RWPE2 (cell line): ENCODE measurements at places on chromosomes 7 and 10.

DNA sequence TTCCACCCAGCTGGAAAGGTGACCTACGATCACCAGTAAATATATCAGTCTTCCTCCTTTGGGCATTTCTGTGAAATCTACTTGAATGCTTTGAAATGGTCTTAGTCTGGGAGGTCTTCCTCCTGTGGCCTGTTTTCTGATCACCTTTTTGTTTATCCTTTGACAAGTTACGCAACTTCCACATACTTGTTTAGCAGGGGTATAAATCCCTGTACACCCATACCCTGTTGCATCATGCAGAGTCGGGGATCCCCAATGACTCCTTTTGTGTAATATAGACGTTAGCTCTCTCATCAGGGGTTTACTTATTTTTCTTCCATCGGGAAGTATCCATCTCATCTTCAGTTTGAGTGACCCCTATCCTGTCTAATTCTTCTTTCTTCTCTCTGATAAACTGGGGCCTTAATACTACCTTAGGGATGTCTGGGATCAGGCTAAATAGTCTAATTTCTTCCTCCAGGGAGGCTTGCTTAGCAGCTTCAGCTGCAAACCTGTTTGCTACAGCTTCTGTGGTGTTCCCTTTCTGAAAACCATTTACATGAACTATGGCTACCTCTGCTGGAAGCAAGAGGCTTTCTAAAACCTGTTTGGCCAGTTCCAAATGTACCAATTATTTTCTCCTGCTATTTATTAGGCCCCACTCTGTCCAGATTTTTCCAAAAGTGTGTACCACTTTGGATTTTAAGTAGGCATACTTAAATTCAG lies 25.8 kb downstream of the MAPK8 start:
- no peak for DNase-seq
- H3K4me3 ChIP-seq = no peak overlapping the region
- H3K27me3 ChIP-seq = no peaks in the 10 kb centered on the region
- H3K27ac ChIP-seq = no peak overlapping the region
- peaks cover 5% of the 10 kb centered on the region; the same call in 1 of the 2 replicates for H3K36me3 ChIP-seq
- H3K4me1 ChIP-seq = peaks cover 11% of the 10 kb centered on the region

DNA sequence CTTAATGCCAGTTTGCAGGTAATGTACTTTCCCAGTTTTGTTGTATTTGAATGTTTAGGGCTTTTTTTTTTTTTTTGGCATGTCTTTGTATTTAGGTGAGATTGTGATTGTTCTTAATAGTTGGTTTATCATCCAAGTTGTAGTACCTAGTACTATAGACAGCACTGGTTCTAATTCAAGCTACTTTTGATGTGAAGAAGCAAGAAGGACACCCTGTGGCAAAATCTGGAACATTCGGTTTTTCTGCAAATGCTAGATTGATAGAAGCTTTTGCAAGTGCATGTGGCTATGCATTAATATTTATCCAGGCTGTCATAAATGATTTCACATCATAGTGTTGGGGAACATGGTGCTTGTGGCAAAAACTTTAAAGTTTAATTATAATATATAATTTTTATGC lies 248.9 kb downstream of the FOXP2 start:
- no peaks in the 10 kb centered on the region for H3K36me3 ChIP-seq
- DNase-seq = no peak
- H3K4me3 ChIP-seq = no peak overlapping the region
- H3K27ac ChIP-seq = no peak overlapping the region

DNA sequence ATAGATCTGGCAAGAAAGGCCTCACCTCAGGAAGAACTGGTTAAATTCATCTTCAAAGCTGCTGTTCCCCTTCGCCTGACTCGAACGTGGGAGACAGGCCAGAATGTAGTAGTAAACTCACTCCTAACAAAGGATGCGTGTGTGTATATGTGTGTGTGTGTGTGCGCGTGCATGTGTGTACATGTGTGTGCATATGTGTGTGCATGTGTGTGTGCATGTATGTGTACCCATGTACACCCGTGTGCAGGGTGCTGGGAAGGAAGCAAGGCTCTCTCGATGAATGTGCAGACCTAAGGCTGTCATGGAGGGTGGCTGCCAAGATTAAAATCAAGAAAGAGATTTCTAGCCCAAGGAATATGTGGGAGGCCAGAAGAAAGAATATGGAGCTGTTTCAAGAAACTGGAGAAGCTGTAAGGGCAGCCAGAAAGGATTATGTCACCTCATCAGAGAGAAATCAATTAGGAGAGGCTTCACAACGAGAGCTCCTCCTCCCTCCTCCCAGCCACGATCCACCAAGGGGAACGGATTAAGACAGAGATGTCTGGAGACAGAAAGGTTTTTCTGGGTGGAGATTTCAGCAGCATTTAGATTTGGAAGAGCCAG lies 34.0 kb upstream of the LBX1 start:
- H3K4me3 ChIP-seq = no peak overlapping the region
- no peaks in the 10 kb centered on the region for H3K36me3 ChIP-seq

DNA sequence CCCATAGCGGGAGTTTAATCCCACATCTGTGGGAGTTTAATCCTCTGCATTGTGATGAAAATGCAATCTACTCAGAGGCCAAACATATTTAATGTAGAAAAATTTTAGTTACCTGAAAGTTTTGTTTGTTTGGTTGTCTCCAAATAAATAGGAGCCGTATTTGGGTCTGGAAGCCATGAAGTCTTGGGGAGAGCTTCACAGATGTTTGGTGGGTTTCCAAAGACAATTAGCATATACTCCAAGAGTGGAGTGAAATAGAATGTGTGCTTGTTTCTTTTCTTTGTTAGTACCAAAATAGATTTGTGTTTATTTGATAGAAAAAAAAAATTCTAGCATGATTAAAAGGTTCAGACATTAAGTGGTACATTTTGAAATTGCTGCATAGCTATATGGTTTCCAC lies 50.9 kb downstream of the ANK3 start:
- DNase-seq = no peak
- H3K27me3 ChIP-seq = no peaks in the 10 kb centered on the region
- H3K4me1 ChIP-seq = no peaks in the 10 kb centered on the region
- no peaks in the 10 kb centered on the region for H3K36me3 ChIP-seq

DNA sequence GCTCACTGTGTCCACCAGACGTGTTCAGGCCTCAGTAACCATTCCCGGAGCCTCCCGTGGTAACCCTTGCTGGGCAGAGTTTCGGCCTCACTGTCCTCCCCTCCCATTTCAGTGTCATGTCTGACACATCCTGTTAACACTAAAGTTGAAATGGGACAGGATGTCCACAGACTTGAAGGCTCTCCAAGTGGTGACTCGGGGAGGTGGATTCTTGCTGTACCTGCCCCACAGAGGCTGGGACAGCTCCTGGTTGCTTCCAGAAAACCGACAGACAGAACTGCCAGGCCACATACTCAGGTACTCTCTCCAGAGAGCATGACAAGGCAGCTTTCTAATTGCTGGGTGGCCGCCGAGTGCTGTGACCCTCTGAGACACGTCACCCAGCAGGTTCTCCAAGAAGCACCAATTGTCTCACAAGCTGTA lies 17.9 kb upstream of the CYTH3 start:
- DNase-seq = no peak
- no peaks in the 10 kb centered on the region for H3K27me3 ChIP-seq
- peaks cover 7% of the 10 kb centered on the region for H3K4me1 ChIP-seq

DNA sequence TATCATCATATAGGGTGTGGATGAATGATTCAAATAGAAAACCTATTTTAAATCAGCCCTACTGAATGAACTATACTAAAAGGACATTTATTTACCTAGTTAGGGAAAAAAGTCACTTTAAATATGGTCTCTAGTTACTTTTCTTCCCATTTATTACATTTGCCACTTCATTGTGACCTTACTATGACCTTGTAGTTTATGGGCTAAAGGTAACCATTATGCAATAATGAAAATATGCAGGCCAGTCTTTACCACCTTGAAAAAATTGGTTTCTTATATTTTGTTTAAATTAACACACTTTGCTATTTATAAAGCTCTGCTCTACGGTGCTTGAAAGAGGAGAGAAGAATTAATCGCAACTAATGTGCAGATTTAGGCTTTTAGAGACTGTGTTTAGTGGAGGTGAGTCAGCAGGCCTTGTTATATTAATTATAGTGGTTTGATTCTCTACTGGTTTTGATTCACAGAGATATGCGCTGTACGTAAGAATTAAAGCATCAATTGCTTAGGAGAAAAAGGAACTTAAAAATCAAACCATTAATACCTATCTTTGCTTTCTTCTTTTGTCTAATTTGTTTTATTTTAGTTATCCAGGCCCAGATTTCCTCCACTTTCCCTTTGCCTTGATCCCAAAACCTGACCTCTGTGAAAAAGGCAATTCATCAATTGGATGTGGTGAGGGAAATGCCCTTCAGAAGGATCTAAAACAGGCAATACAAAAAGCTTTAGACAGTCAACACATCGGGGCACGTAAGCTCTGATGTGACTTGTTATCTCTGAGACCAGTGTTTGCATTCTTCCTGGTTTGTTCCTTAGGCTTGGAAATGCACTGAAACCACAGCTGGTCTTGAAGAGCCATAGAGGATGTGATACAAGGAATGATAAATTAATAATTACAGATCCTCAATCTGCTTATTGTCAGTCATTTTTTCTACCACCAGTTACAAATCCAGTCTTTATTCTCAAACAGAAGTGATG lies 141.2 kb upstream of the HDAC9 start:
- no peak for DNase-seq
- no peaks in the 10 kb centered on the region for H3K4me1 ChIP-seq
- no peak overlapping the region for H3K27ac ChIP-seq
- no peaks in the 10 kb centered on the region for H3K27me3 ChIP-seq
- H3K4me3 ChIP-seq = no peak overlapping the region
- H3K36me3 ChIP-seq = no peaks in the 10 kb centered on the region

DNA sequence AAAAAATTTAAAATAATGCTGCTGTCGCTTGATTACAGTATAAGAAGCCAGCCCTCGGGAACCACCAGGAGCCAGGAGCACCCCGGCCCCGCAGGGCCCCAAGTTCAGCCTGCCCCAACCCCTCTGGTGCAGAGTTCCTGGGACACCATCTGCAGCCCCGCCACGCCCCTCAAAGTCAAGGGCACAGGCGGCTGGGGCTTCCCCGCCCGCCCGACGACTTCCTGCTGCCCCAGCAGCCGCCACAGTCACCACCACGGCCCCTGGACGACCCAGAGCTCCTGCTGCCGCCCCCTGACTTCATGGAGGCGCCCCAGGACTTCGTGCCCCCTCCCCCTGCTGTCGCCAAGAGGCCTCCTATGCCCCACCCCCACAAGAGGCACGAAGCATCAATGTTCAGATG lies 103.6 kb upstream of the PDSS1 start:
- H3K4me1 ChIP-seq = no peaks in the 10 kb centered on the region
- no peaks in the 10 kb centered on the region for H3K36me3 ChIP-seq
- no peak overlapping the region for H3K27ac ChIP-seq
- no peak for DNase-seq

DNA sequence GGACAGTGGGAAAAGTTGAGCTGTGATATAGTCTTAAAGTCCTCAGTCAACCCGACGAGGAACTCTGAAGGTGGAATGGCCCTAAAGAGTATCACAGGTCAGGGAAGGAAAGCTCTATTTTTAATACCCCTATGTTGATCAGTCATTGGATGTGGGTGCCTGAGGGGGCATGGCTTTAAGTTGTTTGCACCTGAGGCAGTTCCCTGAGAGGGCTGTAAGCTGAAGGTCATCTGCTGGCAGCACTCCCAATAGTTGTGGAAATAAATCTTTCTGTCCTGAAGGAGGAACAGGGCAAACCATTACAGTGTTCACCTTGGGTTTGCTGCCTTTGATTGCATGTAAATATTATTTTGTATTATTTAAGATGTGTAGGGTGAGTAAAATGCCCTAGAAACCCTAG lies 17.8 kb upstream of the C1GALT1 start:
- H3K4me1 ChIP-seq = no peaks in the 10 kb centered on the region
- no peaks in the 10 kb centered on the region for H3K36me3 ChIP-seq
- no peak overlapping the region for H3K4me3 ChIP-seq

DNA sequence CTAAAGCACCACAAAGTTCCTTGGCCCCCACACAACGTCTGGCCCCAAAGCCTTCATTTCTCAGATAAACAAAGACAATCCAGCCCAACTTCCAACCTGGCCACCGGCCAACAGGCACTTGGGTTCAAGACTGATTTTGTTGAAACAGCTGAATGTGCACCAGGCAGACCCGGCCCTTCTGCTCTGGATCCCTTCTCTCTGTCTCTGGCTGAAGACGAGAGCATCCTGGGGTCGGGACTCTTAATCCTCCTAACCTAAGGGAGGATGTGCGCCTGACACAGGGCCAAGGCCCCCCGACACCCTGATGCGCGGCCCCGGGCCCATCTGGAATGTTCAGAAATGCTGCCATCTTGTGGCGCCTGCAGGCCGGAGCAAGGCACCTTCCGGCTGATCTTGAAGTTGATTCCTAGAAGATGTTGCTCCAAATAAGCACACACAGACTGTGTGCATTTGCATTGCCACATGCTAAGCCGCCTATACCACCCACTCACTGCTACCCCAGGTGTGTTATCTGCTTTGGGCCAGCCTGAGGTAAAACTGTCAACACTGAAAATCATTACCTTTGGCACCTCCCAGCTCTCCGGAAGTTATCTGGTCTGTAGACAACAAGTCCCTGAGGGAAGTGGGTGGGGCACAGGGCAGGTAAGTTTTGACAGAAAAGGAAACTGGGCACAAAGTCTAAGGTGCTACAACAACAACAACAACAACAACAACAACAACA lies 98.4 kb upstream of the HABP2 start:
- H3K27ac ChIP-seq = no peak overlapping the region
- H3K27me3 ChIP-seq = peaks cover 8% of the 10 kb centered on the region
- no peak overlapping the region for H3K4me3 ChIP-seq
- no peaks in the 10 kb centered on the region for H3K4me1 ChIP-seq
- no peaks in the 10 kb centered on the region for H3K36me3 ChIP-seq
- no peak for DNase-seq

DNA sequence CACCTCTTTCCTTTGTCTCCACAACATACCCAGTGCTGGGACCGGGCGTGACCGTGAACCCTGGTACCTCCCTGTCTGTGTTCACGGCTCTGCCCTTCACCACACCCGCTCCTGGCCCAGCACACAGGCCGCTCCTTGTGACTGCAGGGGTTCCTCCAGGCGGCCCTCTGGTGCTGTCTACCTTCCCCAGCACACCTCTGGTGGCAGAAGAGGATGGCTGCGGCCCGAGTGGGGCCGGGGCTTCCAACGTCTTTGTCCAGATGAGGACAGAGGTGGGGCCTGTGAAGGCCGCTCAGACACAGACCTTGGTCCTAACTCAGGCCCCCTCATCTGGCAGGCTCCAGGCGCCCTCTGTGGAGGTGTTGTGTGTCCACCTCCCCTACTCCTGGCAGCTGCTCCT lies 55.4 kb upstream of the SGMS1 start:
- H3K4me1 ChIP-seq = no peaks in the 10 kb centered on the region
- no peak for DNase-seq
- H3K4me3 ChIP-seq = no peak overlapping the region
- no peaks in the 10 kb centered on the region for H3K27me3 ChIP-seq

DNA sequence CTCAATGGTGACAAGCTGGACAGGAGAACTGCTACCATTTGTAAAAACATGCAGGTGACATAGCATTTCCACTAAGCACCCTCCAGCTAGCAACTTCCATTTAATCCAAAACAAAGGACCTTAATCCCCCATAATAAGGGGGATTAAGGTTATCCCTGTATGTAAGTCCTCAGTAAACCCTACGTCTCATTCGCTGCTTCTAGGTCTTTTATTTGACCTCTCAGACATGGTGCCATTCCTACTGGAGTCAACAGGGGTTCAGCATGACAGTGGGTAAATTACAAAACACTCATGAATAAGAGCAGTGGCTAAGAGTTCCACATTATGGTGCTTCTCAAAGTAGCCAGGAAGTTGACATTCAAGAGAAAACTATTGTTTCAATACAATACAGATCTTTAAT lies 121.8 kb upstream of the CAV2 start:
- H3K27me3 ChIP-seq = no peaks in the 10 kb centered on the region
- no peaks in the 10 kb centered on the region for H3K36me3 ChIP-seq
- H3K27ac ChIP-seq = no peak overlapping the region
- DNase-seq = no peak
- no peaks in the 10 kb centered on the region for H3K4me1 ChIP-seq
